ENCODE measurements at places on chromosomes 2 and 18.

GRCh38 chr18:67513280-67513679, 3.2 kb downstream of the DSEL start:
- DNase-seq = no peak

DNA sequence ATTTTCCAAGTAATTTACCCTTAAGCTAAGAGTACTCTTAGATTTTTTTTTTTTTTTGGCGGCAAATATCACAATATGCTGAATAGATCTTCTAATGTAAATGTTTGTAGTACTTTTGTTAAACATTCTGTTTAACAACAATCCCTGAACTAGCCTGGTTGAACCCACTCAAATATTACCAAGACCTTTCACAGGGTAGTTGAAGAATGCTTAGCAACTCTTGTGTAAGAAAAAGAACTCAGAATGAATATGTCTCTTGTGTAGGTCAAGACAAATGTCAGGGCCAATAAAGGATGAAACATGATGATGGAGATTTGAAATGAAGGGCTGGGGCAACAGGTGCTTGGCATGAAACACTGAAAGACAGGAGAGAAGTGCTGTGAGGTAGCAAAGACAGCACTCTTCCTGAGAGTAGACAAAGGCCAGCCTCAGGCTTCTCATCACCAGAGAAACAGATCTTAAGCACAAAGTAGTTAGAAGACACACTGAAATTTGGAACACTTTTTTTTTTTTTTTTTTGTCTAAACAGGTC, 597.3 kb downstream of the ERBB4 start:
- DNase-seq = no peak

- no peak for DNase-seq
Measured at GRCh38 chr18:73365018-73365417, 497.2 kb upstream of the NETO1 start.

DNA sequence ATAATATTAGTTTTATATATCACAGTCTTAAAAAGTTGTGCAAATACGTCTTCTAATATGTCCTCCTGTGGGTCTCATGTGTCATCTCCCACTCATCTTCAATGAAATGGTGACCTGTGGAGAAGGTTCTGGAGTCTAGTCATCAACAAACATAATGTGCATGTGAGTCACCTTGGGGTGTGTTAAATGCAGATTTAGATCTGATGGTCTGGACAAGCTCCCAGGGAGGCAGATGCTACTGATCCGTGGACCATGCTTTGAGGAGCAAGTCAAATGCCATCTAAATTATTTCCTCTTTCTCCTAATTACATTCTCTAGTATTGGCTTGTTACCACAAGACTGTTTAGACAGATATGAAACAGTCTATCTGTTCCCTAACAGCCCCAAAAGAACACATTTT, 210.9 kb downstream of the CD226 start:
- DNase-seq = no peak

- DNase-seq = peak; percentile 5
Measured at GRCh38 chr2:163735685-163736432, at the start of gene FIGN. Gene FIGN, minus strand, starts transcription at chr2:163736008. Its CDS starts 1,081 bp downstream, at chr2:163734927.

DNA sequence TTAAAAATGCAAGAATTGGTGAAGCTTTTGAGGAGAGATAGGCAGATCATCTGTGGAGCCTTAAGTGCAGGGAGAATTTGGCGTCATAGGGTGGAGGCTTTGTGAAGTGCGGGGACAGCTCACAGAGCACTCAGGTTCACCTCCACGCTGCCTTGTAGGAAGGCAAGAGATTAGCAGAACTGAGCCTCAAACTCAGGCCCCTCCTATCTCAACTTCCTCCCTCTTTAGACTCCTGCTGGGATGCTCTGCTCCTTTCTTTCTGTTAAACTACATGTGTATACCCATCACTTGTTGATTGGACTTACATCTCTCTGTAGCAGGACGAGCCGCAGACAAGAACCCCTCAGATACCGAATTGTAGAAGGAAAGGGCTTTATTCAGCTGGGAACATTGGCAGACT, 422.2 kb downstream of the SETBP1 start:
- DNase-seq = no peak

GRCh38 chr2:173716458-173717052, 248.6 kb downstream of the SP3 start:
- no peak for DNase-seq

- peak; percentile 17 for DNase-seq
Measured at GRCh38 chr2:241950413-241951315, 81.1 kb downstream of the RTP5 start.

DNA sequence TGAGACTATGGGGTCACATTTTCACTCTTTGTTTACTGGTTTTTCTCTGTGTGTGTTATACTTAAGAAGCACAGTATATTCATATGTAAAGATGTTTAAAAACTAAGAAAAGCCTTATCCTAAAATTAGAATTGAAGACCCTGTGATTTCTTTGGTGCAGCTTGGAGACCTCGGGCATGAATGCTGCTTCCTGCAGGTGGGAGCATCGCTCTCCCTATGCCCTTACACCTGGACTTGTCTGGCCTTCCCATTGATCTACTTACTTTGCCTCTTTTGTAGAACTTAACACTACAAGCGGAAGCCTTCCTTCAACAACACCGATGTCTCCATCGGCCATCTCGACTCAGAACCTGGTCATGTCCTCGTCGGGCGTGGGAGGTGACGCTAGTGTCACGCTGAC, 114.5 kb downstream of the ZNF236 start:
- DNase-seq = no peak

DNA sequence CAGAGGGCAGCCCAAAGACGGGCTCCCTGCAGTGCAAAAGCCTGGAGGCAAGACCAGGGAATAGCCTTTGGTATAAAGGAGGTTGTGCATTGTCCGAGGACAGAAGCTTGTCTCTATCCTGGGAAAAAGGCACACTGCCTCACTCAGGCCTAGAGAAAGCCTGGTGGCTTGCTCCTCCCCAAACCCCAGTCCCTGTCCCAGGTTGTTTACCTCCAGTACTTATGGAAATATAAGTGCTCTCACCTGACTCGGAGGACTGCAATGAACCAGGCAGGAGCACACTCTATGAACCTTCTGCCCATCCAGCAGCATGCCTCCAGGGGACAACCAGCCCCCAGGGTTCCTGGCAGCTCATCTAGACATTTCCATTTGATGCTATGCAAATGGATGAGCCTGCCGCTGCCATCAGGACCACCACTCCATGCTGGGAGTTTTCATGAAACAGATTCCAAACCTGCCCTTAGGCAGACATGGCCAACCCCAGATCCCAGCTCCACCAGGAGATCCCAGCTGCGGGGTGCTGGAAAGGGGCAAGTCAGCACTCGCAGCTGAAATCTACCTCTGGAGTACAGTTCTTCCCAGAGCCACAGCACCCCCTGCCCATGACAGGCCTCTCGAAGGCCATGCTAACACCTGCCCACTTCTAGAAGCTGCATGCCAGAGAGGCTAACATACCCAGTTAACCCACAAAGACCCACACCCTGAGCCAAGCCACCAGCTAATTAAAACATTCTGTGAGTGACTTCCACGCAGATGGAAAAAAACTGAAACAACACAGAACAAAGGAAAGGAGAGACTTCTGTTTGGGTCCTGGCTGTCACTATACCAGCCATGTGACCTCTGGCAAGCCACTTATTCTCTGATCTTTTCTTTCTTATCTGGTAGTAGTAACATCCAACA, 101.7 kb downstream of the TTC32 start:
- DNase-seq = peak; percentile 59

DNA sequence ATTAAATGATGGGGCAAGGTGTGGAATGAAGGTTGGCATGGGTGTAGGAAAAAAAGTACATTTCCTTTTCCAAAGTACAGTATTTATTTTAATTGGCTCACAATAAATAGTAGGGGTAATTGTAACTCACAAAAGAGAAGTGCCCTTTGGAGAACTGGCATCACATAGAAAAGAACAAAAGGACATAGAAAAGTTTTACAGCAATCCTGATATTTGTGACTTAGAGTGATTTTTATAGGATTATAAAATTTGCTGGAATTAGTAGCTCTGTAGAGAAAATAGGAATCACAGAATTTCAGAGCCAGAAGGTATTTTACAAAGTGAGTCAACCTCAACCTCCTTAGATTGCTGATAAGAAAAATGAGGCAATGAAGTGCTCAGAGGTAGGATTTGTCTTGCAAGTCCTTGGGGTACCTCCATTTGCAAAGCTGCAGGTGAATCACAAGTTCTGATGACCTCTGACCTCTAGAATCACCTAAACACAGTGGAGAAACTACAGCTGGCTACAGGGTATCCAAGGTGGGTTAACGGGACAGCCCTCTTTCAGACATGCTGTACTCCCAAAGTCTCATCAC, 133.6 kb downstream of the SOCS6 start:
- DNase-seq = no peak

- peak; percentile 7 for DNase-seq
Measured at GRCh38 chr2:84495539-84496146, 20.7 kb upstream of the DNAH6 start.

- no peak for DNase-seq
Measured at GRCh38 chr2:185278761-185279160, 459.8 kb upstream of the FSIP2 start.

DNA sequence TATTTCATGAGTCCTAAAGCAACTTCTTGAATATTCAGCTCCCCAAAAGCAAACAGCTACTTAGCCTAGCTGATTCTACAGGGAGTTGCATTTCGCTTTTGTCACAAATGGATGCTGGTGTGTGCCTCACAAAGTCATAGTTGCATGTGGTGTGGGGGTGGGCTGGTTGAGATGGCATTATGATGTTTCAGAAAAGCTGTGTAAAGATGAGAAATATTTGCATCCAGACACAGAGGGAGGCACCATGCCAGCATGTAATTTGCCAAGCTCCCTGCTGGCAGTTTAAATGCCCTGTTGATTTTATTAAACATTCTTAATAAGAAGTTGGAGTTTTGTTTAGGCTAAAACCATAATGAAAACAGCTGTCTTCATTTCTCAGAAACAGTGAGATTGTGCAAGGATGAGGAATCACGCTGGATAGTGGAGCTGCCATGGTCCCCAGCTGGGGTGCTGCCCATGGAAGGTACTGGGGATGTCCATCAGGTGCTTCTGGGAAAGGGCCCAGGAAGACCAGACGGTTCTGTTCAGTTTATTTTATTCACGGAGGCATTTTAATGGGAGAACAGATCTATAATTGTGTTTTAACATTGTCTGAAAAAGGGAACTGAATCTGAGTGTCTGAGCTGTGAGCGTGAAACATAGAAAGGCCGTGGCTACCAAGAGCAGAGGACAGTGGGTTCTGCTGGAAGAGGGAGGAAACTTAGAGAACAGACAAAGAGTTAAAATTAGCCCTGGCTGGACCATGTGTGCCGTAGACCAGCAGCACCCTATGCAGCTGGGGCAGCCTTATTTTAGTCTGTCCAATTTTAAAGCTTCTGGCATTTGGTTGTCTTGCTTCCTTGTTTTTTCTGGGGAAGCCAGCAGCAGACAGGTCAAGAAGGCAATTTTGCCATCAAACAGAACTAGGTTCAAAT, 177.1 kb downstream of the FAM210A start:
- DNase-seq = no peak

GRCh38 chr2:58638256-58638805, 397.2 kb upstream of the FANCL start:
- no peak for DNase-seq

GRCh38 chr2:194730266-194730665, 926.8 kb upstream of the SLC39A10 start:
- DNase-seq = no peak

DNA sequence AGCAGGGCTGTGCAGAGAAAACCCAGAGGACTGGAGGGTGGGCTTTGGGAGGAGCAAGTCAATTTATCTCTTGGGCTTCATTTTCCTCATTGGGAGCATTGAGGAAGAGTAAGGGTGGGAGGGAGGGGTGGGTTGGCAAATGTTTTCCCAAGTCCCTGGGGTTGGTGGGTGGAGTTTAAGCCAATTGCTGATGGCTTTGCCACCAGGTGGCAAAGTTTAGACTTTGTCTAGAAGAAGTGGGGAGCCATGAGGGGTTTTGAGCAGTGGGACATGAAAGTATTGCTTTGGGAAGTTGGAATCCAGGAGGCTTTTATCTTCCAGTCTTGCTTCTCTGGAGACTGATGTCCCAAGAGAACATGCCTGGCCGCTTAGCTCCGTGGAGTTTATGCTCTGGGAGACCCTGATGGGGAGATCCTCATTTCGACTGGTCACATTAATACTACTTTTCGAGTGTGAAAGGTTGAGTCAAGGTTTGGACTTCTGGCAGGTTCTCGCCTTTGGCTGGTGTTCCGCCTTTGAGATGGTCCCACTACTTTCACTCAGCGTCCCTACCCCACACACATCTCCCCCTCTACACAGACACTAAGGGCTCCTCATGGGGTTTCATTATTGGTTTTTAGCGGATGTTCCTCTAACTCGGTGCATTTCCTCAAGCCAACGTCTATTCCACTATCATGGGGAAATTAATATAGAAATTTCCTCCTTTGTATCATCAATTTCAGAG, 126.7 kb downstream of the PRKCE start:
- no peak for DNase-seq

GRCh38 chr2:113760400-113760799, 4.0 kb upstream of the SLC35F5 start:
- no peak for DNase-seq

DNA sequence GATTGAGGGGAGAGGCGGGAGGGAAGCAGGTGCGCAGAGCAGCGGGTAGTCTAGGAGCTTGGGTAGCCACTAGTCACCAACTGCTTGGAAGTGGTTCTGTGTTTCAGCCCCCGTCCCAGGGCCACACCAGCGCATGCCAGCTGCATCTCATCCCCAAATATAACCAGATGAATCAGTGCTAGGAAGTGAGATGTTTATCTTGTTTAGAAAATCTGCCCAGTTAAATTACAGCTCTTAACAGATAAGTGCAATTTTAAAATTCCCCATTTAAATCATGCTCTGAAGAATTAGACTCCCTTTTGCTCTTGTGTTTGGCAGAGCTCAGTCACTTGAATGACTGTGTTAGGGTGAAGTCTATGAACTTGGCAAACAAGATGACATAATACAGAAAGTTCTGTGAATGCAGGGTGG, 193.8 kb downstream of the SEPTIN10 start:
- no peak for DNase-seq

Data from NCI-H2029 treated with DMSO at 0.1 percent for 48 hours (cell line).